ENCODE measurements at places on chromosomes 5 and 9. TPM values are rescaled to one million over a fixed set of nuclear protein-coding genes. Genes with fewer than 3 reads are reported as not detected.

SPARC gene
- total RNA-seq: 0.39 TPM

DIAPH1 gene
- 244 TPM for total RNA-seq

PCDHB11 gene
- total RNA-seq: not detected

ZNF300 gene
- total RNA-seq: 1.1 TPM

HSD17B4 gene
- total RNA-seq: 80.7 TPM

DOK3 gene
- total RNA-seq: 6.0 TPM

TNPO1 gene
- 81.0 TPM for total RNA-seq

CCDC112 gene
- 2.2 TPM for total RNA-seq

MED7 gene
- total RNA-seq: 15.5 TPM

SH3GLB2 gene
- 98.7 TPM for total RNA-seq

PAX5 gene
- total RNA-seq: 0.89 TPM

PCDHB6 gene
- not detected for total RNA-seq

SH3PXD2B gene
- total RNA-seq: 0.28 TPM

SPAAR gene
- not detected for total RNA-seq

ASS1 gene
- total RNA-seq: 4.1 TPM

PIGO gene
- 30.8 TPM for total RNA-seq

ELAVL2 gene
- total RNA-seq: not detected

SLC1A1 gene
- total RNA-seq: not detected

EFNA5 gene
- not detected for total RNA-seq

FCN2 gene
- not detected for total RNA-seq

F2R gene
- total RNA-seq: 22.2 TPM

AGXT2 gene
- not detected for total RNA-seq

NR2F1-AS1 gene
- total RNA-seq: not detected

PCDHB13 gene
- not detected for total RNA-seq

ORM1 gene
- not detected for total RNA-seq

GLRA1 gene
- not detected for total RNA-seq

NUTM2G gene
- not detected for total RNA-seq

LCN9 gene
- not detected for total RNA-seq

Data from activated naive CD8-positive, alpha-beta T cell treated with anti-CD3 and anti-CD28 coated beads, Interleukin-2, amount 10 ng/mL, durations not matched to agents 7 days and 5 days (primary cell).